Hematopoietic multipotent progenitor cell (in vitro differentiated cells): ENCODE measurements at places on chromosomes 1 and 21.

DNA sequence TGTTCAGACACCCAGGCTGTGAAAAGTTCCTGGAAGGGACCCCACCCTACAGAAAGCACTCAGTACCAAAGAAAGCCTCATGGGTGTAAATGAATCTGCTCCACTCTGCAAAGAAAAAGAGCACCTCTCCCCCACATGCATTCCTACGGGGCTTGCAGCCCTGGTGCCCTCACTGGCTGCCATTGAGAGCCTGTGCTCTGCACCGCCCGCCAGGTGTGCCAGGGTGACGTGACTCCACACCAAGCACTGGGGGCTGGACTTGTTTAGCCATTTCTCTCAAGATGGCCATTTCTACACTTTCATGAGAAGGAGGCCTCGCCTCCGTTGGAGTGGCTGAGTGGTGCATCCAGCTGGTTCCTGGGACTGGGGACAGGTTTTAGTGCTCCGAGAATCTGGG, 380.5 kb upstream of the VAMP3 start:
- no peak for DNase-seq

GRCh38 chr1:222266223-222267196, 281.4 kb downstream of the HHIPL2 start:
- peak; percentile 62 for DNase-seq

GRCh38 chr1:173414539-173415226, 62.5 kb upstream of the PRDX6 start:
- no peak for DNase-seq

DNA sequence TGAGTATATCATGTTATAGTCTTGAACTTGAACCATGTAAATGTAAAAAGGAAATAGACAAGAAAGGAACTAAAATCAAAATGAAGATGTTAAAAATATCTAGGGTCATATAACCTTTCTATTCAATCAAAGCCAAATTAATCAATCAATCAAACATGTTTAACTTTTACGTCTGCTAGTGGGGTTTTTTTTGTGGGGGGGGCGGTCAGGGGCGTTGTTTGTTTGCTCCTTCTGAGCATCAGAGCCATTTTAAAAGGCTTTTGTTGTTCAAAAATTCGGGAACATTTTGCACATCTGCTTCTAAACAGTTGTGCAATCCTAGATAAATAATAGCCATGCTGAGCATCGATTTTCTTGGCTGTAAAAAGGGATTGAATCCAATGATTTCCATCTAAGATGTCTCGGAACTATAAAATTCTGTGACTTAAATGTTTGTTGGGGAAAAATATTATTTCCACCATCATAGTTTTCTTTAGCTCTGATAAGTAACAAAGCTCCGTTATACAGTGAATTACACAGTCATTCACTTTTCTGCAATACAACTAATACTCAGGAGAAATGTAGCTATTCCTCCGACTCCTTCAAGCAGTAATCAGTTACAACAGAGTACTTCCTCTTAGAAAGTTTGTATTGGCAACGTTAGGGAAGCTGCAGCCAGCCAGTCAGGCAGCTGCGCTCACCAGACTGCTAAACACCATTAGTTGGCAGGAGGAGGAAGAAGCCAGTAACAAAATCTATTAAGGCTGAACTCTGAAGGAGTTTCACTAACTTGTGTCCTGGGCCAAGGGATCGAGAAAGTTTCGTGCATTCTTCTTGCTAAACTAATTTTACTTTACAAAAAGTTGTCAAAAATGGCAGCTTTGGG, 2.2 kb downstream of the SPATA6 start:
- peak; percentile 61 for DNase-seq

DNA sequence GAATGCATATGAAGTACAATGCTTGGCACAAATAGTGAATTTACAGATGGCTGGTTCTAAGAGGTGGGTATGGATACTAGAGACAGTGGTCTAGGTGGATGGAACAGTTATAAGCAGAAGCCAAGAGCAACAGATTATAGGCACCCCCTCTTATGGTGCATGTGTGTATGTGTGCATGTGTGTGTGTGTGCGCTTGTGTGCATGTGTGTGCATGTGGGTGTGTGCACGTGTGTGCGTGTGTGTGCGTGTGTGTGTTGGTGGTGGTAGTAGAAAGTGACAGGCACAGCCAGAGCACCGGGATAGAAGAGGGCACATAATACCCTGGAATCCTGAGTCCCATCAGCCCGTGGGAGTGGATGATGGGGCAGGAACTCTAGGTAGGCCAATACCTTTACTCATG, 1.3 kb downstream of the NCMAP start:
- no peak for DNase-seq

DNA sequence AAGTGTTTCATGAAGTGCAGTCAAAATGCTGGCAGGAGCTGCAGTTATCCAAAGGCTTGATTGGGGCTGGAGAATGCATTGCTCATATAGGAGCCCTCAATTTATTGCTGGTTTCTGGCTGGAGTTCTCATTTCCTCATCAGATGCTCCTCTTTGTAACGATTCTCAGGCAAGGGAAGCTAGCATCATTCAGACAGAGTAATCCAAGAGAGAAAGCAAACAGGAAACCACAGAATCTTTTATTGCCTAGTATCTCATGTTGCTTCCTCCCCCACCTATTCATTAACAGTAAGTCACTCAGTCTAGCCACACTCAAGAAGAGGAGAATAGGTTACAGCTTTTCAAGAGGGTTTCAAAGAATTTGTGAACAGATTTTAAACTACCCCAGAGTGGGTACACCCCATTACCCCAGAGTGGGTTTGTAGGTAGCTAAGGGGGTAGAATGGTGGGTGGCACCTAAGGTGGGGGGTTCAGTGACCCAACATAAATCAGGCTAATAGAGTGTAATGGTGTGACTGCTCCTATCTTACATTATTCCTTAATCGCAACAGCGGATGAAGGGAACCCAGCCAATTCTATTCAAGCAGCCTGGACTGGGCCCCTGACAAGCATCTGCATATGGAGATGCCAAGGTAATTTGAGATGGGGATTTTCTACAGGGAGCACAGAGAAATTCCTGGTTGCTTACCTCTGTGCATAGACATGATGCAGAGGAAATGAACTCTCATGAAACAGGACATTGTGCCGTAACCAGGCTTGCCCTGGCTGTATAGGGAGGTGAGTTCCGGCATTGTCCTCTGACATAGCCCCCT, 67.1 kb downstream of the KCNJ15 start:
- no peak for DNase-seq

DNA sequence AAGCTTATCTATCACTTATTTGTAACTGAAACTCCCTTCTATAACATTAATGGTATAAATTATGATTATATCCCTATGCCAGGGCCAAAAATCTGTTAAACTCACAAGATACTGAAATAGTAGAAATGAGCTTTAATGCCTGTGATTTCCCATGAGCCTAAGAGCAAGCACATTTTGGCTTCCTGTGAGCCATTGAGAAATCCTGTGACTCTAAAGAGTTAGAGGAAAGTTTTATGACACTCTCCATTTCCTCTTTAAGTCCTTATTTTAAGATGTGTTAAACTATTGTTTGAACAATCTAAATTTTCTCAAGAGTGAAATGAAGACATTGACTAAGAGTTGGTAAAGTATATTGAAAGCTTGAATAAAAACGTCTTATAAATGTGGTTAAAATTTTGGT, 45.6 kb downstream of the SUCO start:
- DNase-seq = no peak

DNA sequence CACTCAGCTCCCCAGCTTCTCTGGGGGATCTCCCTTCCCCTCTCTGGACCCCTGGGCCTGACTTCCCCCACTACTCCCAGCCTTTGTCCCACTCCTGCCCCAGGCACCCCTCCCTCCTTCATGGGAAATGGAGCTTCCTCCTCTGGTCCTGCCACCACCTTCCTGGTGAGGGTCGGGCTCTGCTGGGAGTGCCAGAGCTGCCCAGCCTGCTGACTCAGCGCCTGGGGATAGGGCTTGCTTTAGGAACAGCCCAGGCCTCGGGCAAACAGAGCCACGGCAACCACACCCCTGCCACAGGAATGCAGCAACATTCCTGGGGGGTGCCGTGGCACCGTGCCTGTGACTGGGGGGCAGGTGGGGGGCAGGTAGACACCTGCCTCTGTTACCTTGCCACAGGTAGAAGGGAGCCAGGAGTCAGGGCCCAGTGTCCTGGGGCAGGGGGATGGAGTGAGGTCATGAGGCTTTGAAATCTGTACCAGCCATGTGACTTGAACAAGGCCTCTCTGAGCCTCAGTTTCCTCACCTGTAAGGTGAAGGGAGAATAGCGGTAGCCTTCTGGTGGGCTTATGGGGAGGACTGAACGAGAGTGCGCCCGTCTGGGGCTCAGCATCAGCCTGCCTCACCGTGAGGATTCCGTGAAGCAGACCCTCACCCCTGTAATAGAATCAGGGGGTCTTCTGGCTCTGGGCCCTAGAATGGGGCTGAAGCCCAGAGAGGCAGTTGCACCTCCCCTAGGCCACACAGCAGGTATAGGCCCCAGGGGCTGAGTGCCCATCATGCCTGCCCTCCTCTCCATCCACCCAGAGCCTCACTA, 17.8 kb upstream of the EPHA2 start:
- no peak for DNase-seq

DNA sequence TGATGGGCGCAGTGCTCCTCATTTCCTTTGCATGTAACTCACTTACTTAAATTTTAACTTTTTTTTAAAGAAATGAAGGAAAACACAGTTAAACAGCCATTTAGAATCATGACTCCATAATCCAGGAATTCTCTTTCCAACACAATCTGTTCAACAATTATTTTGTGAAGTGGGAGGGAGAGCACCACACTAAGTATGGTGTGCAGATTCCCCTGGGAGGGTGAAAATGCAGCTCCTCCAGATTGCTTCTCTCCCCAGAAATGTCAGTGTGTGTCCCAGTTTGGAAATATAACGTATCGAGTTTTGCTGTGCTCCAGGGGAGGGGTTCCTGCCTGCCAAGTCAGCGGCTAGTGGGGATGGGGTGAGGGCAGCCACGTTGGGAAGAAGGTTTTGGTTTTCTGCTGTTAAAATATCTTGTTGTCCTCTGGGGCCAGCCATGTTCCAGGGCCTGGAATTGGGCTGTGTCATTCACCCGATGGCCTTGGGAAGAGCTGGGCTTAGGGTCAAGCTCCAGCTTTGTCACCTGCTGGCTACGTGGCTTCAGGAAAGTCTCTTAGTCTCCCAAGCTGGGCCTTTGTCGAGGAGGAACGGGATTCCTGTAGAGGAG, 17.3 kb upstream of the DISP3 start:
- DNase-seq = no peak

GRCh38 chr1:213987422-213987926, 299 bp upstream of the PROX1 start:
- DNase-seq = no peak

DNA sequence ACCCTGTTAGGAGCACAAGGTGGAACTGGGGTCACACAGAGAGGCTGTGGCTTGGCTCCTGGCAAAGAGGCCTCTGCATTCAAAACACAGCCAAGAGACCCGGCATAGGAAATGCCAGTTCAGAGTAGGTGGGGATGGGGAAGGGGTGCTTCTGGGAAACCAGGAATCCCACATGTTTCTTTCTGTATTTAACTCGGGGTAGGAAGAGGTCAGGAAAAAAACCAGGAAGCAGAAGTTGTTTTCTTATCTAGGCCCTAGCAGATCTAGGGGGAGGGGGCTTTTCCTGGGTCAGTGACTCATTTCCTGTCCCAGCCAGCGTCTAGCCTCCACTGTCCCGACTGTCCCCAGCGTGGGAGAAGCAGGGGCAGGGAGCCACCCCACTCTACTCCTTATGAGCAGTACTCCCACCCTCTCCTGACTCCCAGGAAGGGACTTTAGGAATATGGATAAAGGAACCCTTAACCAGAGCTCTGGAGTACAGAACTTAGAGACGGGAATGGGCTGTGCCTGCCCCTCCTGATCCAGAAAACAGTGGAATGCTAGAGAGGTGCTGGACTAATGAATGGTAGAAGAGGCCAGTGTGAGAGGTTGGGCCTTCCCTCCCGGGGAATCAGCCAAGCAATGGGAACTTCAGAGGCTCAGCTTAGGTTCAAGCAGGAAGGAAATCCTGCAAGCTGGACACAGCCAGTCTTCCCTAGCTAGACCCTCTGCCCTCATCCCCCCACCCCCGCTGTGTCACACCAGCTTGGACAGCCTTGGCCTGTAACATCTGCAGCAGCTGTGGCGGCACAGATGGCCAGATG, 5.7 kb downstream of the FHL3 start:
- DNase-seq = peak; percentile 85

GRCh38 chr1:228089519-228090380, 7.2 kb downstream of the ARF1 start:
- DNase-seq = no peak

DNA sequence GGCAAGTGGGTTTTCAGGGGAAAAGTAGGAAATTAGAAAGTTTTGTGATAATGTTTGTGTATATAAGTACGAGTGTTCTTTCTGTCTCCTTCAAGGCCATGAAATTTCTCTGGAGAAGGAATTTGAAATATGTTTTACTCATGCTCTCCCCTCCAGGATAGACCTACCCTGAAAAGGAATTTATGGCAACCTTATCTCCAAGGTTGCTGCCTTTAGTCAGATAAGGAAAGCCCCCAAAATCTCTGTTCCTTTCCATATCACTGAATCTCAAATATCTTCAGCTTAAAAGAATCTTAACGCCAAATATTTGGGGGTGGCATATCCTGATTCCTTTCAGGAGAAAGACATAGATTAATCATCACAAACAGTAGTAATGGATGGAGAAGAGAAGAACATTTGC, 499 bp upstream of the C4BPB start:
- no peak for DNase-seq

- DNase-seq = no peak
Observed at GRCh38 chr1:215888159-215888558, 321.1 kb downstream of the KCTD3 start.

DNA sequence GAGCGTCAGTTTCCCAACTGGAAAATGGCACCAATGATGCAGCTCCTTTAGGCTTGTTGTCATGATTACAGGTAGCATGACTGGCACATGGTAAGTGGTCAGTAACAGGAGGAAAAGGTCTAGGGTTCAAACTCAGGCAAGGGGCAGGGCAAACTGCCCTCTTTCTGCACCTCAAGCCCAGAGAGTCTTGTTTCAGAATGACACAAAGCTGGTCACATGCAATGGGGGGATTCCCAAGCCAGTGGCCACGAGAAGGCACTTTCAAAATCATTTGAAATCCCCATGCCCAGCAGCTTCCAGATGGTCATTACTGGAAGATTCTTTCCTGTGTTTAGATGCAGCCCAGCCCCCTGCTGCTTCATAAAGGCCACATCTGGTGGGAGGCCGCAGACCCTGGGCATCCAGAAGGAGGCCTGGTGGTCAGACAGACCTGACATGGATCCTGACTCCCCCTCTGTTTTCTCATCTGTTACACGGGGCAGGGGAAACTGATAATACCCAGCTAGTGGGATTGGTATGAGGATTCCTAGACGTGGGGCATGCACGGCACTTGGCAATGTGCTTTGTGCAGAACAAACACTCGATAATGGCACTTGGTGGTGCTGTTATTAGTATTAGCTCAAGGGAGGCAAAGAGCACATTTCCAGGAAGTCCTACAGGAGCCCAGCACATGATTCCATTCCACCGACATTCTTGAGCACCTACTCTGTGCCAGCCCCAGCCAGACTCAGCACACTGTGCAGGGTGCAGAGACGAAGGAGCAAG, 6.9 kb upstream of the PLA2G2D start:
- DNase-seq = no peak

DNA sequence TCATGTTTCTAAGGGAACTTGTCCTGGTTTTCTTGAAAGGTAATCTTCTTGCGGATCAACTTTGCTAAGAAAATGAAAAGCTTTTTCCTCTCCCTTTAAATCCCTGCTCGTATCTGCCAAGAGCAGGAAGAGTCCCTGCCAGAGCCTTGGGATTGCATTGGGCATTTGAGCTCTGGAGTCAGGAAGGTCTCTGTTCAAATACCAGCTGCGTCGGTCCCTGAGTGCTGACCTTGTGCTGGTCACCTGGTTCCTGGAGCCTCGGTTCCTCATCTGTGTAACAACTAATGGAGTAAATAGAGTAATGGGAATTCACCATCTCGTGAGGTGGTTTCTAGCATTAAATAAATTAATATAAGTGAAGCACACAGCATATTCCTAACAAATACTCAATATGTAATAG, 274.6 kb upstream of the TMEM51 start:
- DNase-seq = no peak
